ENCODE measurements at places on chromosomes 2 and 18.

GRCh38 chr2:54461261-54461660 lies 5.1 kb downstream of the SPTBN1 start:
- no peak for DNase-seq

- no peak for DNase-seq
These were observed 821.4 kb downstream of the RNF144A start for GRCh38 chr2:7738596-7738995.

GRCh38 chr2:222805591-222806304 lies 55.1 kb upstream of the ACSL3 start:
- no peak for DNase-seq

DNA sequence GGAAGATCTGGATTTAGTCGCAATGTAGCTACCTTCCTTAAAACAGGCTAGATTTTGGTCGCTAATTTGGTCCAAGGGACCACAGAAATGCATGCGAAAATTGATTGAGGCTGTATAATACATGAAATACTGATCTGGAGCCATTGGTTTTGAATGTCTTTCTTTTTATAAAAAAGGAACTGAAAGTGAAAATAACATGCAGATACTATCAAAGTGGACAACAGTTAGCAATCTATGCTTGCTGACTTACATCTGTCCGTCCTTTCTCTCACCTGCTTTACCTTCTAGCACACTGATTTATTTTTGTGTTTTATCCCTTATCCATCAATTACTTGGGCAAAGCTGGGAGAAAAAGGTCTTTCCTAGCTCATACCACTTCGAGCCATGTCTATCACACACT lies 1459.8 kb upstream of the ACVR2A start:
- no peak for DNase-seq

- no peak for DNase-seq
These were observed 121.4 kb downstream of the ZNF236 start for GRCh38 chr18:76943542-76944339.

GRCh38 chr18:46449499-46449898 lies 207.5 kb downstream of the LOXHD1 start:
- no peak for DNase-seq

- no peak for DNase-seq
These were observed 549.9 kb upstream of the LRATD1 start for GRCh38 chr2:14082640-14083039.

GRCh38 chr2:176931588-176932563 lies 280.7 kb upstream of the HNRNPA3 start:
- no peak for DNase-seq

GRCh38 chr2:28979041-28979440 lies 2.1 kb upstream of the TOGARAM2 start:
- no peak for DNase-seq

DNA sequence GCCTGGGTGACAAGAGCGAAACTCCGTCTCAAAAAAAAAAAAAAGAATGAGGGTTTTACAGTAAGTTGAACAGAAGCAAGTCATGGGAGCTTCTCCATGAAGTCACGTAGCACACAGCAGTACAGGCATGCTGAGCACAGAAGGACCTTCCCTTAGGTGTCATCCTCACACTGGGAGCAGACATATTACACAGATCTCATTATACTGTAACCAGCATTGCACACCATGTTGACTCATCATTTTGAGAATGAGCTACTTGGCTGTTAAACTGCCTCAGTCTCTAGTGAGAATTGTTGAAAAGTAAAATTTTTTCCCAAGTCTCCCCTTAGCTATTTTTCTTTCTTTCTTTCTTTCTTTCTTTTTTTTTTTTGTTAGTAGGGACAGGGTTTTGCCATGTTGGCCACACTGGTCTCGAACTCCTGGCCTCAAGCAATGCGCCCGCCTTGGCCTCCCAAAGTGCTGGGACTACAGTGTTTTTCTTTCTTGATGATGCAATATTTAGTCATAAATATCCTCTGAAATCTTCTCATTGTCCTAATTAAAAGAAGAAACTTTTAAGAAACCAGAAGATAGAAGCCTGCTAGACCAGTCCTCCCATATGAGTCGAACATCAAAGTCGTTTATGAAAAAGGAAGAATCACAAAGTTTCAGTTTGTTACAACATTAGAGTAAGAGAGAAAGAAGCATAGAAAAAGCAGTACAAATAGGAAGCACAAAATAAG lies 37.9 kb upstream of the PPP1CB start:
- DNase-seq = no peak

GRCh38 chr2:7356909-7357584 lies 439.8 kb downstream of the RNF144A start:
- DNase-seq = no peak

All from stimulated activated CD8-positive, alpha-beta memory T cell treated with anti-CD3 and anti-CD28 coated beads, Interleukin-7, amount 100 ng/mL, for 24 hours (primary cell).